ENCODE measurements at places on chromosomes 5 and 9. TPM values are rescaled to one million over a fixed set of nuclear protein-coding genes. Genes with fewer than 3 reads are reported as not detected.

DNA sequence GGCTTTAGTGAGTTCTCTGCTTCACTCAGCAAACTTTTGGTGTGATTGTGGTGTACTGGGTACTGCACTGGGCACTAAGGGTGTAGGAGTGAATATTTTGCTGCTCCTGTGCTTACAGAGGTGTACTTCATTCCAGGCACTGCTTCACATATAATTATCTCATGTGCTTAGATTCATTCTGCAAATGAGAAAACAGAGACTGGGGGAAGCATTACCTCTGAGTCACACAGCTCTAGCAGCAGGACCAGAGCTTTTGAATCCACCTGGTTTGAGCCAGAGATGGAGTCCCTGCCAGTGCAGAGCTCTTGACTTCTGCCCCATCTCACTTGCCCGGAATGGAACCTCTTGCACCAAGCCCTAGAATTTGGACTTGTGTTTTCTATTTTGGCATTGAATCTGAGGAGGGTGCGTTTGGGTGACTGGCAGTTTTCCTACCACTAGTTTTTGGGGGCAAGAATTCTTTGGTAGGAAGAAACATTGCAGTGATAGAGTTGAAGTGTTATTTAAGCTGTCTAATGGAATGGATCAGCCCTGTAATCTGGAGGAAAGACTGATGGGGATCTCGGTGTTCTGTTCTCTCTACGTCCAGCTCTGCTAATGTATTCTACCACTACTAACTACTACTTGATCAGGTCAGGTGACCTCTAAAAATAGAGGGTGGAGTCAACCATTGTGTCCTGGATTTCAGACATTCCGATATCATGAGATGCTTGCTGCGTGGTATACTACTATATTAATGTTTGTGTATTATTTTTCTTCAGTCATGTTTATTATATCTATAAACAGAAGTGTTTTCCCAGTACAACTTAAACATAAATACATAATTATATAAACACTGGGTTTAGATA lies 2.5 kb downstream of the ARHGAP26 start:
- no peak for DNase-seq

DNA sequence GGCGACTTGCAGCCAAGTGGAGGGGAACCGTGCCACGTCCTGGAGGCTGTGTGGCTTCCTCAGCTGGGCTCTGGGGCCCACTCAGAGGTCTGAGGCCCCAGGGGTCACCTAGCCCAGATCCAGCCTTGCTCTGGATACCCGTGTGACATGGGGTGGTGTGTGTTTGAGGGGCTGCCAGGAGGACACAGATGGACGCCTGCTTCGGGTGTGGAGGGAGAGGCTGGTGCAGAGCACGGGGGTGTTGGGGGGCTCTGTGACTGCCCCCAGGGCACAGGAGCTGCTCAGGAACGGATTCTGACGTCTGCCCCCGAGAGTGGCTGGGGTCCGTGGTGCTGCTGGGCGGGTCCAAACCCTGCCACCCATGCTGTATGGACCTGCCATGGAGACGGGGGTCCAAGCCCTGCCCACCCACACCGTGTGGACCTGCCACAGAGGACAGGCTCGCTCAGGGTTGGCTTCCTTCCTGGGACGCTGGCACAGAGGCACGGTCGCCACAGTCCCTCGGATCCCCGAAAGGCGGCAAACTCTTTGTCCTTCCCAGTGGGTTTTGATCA lies 10.5 kb downstream of the INPP5E start:
- no peak for DNase-seq

DNA sequence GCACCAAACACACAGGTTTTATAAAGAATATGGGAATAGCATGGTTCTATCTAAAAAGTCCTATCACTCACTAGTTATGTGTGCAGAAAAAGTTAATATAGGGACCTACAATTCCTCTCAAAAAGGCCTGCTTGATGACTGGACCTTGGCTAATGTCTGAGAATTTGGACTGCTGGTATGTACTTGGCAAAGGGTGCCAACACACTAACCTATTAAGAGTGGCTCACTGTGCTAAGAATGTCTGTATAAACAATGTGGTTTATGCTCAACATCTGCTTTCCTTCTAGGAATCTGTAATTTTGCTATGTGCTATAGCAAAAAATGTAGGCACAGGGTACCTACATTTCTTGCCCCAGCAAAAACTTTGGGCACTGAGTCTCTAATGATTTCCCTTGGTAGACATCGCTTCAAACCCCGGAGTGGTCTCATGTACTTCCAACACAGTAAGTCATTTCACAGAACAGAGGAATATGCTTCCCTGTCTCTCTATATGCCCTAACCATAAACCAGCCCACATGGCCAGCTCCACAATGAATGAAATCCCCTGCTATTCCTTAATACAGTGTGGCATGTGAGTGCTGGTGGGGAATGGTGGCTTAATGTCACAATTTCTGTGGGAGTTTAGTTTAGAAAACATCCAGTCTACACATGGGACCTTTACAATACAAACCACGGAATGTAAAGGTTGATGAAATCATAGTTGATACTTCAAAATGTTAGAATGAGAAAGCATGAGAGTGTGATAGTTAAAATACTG lies 101.7 kb downstream of the UBAP2 start:
- peak; percentile 97 for DNase-seq

Gene PCDHB5
- total RNA-seq: 1.0 TPM

DNA sequence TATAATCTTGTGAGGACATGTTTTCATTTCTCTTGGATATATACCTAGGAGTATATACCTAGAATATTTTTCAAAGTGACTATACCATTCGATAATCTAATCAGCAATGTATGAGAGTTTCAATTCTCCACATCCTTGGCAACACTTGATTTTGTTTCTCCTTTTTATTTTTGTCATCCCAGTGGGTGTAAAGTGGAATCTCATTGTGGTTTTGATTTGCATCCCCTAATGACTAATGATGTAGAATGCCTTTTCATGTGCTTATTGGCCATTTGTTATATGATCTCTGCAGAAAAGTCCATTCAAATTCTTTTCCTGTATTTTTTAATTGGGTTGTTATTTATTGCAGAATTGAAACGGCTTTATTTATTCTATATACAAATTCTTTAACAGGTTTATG lies 15.2 kb downstream of the ZCCHC9 start:
- no peak for DNase-seq

Gene SPATA31A3
- total RNA-seq: not detected

Gene LECT2
- not detected for total RNA-seq

- DNase-seq: peak; percentile 23
These were observed 293.4 kb upstream of the PUM3 start for GRCh38 chr9:3137347-3137695.

Gene KIF20A
- 131 TPM for total RNA-seq

- no peak for DNase-seq
These were observed 11.0 kb downstream of the RFX3 start for GRCh38 chr9:3514786-3515185.

- no peak for DNase-seq
These were observed 520 bp downstream of the PCDH12 start for GRCh38 chr5:141957367-141957996.

- DNase-seq: no peak
These were observed 287.4 kb downstream of the ARHGAP26 start for GRCh38 chr5:143057580-143057999.

DNA sequence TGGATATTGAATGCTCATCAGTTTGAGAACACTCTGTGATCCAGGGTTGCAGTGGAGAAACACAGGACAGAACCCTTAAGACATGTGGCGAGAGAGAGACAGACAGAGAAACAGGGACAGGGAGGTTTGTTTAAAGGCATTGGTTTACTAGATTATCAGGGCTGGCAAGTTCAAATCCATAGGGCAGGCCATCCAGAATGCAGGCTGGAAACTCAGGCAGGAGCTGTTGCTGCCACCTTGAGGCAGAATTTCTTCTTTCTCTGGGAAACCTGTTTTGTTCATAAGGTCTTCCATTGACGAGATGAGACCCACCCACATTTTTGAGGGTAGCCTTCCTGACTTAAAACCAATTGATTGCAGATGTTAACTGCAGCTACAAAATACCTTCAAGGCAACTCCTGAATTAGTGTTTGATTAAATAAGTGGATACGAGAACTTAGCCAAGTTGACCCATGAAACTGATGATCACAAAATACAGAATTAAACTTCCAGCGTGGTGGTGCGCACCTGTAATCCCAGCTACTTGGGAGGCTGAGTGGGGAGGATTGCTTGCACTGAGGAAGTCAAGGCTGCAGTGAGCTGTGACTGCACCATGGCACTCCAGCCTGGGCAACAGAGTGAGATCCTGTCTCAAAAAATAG lies 55.9 kb downstream of the NSUN2 start:
- peak; percentile 54 for DNase-seq

Gene EIF4E1B
- not detected for total RNA-seq

GRCh38 chr5:128446-128845 lies 36.5 kb downstream of the PLEKHG4B start:
- DNase-seq: no peak

DNA sequence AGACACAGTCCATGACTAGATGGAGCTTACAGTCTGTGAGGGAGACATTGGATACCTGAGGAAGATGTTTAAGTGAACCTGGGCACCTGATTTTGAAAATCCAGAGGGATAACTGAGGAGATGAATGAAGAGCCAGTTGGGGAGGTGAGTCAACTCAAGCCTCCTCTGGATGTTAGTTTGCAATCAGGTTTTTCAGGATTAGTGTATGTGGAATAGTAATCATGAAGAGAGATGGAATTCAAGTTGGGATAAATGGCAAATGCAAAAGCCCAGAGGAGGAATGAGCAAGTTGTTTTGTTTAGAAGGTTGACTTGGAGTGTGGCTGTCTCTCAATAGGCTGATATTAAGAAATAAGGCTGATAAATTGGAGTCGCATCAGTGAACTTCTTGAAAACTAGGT lies 28.9 kb downstream of the PRDM6 start:
- DNase-seq: no peak

GRCh38 chr9:7042124-7042523 lies 284.4 kb downstream of the KDM4C start:
- no peak for DNase-seq

DNA sequence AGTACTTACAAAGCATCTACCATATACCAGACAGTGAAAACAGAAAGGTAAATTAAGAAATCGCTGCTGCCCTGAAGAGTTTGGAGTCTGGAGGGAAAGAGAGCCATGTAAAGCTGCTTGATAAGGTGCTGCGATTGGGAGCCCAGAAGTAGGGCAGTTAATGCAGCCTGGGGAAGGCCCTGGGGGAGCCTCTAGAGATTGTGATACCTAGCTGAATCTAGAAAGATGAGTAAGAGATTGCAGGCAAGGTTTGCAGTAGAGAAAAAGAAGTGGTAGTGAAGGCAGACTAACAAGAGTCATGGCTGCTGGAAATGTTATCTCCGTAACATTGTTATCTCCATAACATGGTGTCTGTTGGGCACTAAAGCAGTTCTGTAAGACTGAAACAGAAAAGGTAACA lies 24.0 kb upstream of the GLIPR2 start:
- no peak for DNase-seq

- no peak for DNase-seq
These were observed 77.9 kb upstream of the VPS13A start for GRCh38 chr9:77099388-77099787.

DNA sequence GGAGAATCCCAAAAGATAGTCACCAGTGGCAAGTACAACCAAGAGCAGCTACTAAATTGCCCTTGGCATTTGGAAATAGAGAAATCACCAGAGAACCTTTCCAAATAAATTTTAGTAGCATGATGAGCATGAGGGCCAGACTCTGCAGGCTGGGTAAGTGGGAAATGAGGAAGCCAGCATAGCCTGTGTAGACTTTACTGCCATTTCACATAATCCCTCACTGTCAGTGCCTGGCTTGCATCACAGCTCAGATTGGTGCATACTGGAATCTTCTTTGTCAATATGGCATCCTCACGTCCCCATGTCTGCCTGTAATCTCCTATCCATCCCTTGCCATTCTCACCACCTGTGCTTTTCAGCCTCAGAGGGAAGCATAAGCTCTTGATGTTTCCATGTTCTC lies 14.5 kb downstream of the GRAMD2B start:
- DNase-seq: no peak

Gene KIF4B
- total RNA-seq: 0.02 TPM

Gene IFNA16
- total RNA-seq: not detected

Gene PLAC8L1
- total RNA-seq: not detected
